ENCODE measurements at places on chromosomes 7 and 10.

GRCh38 chr10:78974617-78975317 lies 94.0 kb upstream of the ZMIZ1 start:
- DNase-seq, result peak; percentile 82

DNA sequence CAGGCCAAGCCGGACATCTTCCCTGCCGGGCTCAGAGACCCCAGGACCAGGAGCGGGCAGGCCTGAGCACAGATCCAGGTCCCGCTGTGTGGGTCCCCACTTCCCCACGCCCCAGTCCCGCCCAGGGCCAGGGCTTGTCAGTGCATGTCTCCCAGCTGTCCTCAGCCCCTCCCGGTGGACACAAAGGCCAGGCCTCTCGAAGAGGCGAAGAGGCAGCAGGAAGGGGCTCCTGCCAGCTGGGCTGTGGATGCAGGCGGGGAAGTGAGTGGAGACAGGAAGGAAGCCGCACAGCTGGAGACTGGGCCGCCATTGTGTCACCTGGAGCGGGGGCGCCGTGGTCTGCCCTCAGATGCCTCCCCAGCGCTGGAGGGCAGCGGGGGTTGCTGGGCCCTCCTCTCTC lies 4.8 kb downstream of the GRIFIN start:
- DNase-seq, result no peak

DNA sequence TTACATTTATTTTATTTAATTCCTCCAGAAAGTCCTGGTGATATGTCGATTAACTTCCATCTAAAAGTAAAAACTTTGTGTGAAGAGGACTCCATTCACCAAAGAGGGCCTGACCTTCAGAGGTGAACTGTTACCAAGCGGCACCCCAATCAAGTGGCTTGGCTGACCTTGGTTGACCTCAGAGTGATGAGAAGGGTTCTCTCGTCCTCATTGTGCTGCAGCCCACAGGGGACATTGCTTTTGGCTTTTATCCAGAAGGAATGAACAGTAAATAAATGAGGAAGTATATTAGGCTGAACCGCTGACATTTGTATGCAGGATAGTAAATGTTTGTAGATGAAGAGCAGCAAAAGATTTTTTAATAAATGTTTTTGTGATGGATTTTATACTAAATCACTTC lies 172.4 kb upstream of the MKI67 start:
- DNase-seq, result no peak

GRCh38 chr7:157786375-157787274 lies 449.8 kb downstream of the DNAJB6 start:
- no peak for DNase-seq

GRCh38 chr10:17200001-17200911 lies 1.2 kb downstream of the TRDMT1 start:
- DNase-seq, result no peak

GRCh38 chr10:126904818-126905701 lies at the start of gene DOCK1:
Gene DOCK1 (plus strand): TSS chr10:126905428. CDS start chr10:126905518, 90 bp downstream.
- DNase-seq, result no peak

GRCh38 chr7:129371487-129371886 lies 62.7 kb upstream of the STRIP2 start:
- DNase-seq, result no peak

- DNase-seq, result no peak
Observed at GRCh38 chr7:158309868-158310763, 277.5 kb downstream of the PTPRN2 start.

GRCh38 chr10:21993360-21994001 lies 10.0 kb downstream of the DNAJC1 start:
- no peak for DNase-seq

DNA sequence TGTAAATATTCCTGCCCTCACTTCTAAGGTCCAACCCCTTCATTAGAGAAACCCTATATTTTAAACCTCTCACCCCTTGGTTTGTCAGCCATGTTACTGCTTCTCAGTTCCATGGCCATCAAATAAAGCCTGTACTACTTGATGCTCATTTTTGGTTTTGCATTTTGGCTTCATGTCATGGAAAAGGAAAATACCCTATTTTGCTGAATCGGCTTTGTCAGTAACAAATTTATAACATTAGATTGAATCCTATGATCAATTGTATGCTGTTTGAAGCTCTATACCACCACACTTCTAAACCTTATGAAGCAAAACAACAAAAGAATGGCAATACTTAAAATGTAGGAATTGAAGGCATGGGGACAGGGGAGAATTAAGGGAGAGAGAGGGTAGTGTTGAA lies 333.1 kb downstream of the ETV1 start:
- DNase-seq, result no peak

GRCh38 chr10:33224251-33224965 lies 110.1 kb downstream of the NRP1 start:
- DNase-seq, result no peak
